Iris pigment epithelial cell (primary cell): ENCODE measurements at places on chromosomes 3 and 15.
A peak's percentile ranks its signal among the peaks of the same experiment; 100 is the strongest.

DNA sequence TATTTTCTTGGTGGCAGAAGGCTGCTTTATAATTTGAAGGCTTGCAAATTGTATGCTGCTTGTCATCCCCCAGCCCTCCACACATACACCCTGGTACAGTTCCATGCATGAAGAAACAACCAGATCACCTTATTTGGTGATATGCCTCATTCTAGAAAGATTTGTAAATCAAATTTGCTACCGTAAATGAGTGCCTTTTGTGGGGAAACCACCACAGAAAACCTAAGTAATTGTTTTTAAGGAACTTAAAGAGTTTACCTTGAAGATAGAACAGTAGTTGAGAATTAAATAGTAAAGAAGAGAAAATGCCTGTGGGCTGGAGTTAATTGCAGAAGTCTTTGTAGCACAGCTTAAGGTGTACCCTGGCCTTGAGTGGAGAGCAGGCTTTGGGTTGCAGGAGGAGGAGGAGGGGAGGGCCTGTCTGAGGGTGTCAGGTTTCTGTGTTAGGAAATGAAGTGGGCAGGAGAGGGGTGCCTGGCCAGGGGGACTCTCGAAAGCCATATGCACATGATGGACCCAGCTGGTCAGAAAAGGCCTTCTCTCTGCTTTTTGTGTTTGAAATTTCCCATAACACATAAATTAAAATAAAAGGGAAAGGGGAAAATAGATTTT is 6.9 kb downstream of the NIPA2 start:
- DNase-seq = peak; percentile 64

- no peak for DNase-seq
Measured at GRCh38 chr3:11143476-11143875, 10.8 kb upstream of the HRH1 start.

GRCh38 chr3:162670181-162670580 is 1173.6 kb downstream of the OTOL1 start:
- DNase-seq = no peak

DNA sequence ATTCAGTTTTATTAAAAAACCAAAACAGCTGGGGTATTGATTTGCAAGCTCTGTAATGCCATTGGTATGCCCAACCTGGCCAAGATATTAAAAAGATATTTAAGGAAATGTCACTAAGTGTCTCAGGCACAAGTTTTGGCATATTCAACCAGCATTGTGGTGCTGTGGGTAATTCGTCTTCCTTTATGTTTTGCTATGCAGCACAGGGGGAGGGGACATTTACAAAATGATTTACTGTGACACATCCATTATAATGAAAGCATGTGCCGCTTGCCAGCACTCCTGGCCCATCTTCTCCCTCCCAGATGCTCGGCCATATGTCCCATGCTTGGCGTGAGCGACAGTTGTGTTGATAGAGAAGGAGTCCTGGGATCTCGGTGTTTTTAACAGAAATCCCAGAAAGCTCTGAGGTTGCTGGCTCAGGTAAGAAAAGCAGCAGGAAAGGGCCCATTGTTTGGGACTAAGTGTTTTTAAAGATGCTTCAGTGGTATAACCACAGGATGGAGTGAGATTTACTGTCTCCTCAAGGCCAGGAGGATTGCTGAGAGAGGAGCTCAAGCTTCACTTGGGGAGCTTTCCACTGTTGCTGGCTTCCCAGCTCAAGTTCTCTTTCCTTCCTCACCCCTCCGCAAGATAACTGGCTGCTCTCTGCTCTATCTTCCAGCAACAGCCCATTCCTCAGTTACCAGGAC is 158.2 kb upstream of the TSC22D2 start:
- no peak for DNase-seq

GRCh38 chr15:88992216-88992615 is 79.0 kb upstream of the MFGE8 start:
- no peak for DNase-seq

- peak; percentile 34 for DNase-seq
Measured at GRCh38 chr15:47506329-47507100, 210.8 kb upstream of the SEMA6D start.
